ENCODE measurements at places on chromosomes 5 and 9.

DNA sequence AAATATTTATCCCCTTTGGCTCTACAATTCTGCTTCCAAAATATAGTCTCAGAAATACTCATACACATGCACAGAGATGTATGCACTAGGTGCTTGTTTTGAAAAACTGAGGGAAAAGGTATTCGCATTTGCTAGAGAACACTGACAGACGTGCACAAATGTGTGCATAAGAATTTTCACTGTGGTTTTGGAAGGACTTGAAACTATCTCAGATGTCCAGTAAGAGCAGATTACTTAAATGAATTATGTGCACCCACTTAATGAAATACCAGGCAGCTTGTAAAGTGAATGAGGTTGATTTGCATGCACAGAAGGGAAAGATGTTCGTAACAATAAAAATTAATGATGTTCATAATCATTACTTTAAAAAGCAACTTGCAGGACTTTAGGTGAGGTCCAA is 48.4 kb downstream of the SEC61B start:
- no peak for DNase-seq

DNA sequence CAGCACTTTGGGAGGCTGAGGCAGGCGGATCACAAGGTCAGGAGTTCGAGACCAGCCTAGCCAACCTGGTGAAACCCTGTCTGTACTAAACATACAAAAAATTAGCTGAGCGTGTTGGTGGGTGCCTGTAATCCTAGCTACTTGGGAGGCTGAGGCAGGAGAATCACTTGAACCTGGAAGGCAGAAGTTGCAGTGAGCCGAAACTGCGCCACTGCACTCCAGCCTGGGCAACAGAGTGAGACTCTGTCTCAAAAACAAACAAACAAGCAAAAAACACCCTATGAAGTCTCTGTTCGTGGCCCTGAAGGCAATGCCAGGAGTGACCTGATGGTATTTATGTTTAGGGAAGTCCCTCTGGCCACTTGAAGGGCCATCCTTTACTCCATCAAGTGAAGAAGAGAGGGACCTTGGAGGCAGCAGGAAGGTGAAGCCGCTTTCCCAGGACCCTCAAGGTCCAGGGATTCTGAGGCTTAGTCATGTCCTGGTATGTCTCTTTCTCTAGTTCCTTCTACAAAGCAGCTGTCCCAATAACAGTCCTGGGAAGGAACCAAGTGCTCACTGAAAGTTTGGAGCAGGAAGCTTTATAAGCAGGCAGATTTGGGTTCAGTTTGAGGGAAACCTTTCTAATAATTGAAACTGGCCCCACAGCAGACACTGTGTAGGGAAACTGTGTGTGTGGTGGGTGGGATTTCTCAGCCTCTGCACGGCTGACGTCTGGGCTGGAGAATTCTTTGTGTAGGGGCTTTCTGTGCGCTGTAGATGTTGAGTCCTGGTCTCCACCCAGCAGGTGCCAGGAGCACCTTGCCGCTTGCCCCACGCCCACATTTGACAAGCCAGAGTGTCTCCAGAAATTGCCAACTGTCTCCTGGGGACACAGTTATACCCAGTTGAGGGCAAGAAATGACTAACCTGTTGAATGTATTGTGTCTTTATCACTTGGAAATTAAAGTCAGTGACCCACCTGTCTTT is 12.5 kb downstream of the PHF2 start:
- DNase-seq: no peak

GRCh38 chr9:33148367-33149014 is 18.6 kb downstream of the B4GALT1 start:
- no peak for DNase-seq

GRCh38 chr5:95907740-95908706 is 53.6 kb downstream of the ELL2 start:
- no peak for DNase-seq

- no peak for DNase-seq
Observed at GRCh38 chr5:95327211-95327610, 42.3 kb upstream of the MCTP1 start.

DNA sequence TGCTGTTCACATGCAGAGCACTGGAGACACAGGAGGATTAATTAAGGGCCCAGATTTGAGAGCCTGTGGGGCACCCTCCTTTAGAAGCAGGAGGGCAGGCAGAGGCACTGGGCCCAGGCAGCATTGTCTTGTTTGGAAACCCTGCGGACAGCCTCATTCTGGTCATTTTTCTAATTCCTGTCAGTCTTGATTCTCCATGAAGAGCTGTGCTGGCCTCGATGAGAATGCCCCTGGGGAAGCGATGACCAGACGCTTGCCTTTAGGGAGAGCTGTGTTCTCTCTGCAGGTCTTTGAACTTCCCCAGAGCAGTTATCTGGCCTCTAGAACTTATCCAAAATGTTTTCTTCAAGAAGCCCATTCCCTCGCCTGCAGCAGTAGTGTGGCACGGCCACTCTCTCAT is 117.8 kb upstream of the PTCH1 start:
- no peak for DNase-seq

DNA sequence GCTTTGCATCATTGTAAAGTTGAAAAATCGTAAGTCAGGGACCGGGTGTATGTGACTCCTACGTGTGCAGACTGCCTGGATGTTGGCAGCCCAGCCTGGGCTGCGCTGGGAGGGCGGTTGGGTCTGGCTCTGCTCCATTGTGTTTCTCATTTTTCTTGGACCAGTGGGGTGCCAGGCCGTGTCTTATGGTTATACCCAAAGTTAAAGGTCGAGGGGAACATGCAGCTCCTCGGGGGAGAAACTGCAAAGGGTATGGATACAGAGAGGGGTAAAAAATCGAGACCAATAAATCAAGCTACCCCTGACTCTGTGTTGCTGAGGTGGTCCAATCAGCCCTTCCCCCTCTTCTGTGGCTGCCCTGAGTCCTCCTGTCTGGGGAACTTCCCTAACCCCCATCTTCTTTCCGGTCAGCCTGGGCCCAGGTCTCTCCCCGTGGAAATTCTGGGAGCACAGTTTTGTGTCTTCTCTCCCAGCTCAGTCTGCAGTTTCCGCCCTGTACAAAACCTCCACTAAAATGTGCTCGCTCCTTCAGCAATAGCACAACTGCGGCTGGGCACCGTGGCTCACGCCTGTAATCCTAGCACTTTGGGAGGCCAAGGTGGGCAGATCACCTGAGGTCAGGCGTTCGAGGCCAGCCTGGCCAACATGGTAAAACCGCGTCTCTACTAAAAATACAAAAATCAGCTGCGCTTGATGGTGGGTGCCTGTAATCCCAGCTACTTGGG is 34.1 kb upstream of the UNC5A start:
- no peak for DNase-seq

DNA sequence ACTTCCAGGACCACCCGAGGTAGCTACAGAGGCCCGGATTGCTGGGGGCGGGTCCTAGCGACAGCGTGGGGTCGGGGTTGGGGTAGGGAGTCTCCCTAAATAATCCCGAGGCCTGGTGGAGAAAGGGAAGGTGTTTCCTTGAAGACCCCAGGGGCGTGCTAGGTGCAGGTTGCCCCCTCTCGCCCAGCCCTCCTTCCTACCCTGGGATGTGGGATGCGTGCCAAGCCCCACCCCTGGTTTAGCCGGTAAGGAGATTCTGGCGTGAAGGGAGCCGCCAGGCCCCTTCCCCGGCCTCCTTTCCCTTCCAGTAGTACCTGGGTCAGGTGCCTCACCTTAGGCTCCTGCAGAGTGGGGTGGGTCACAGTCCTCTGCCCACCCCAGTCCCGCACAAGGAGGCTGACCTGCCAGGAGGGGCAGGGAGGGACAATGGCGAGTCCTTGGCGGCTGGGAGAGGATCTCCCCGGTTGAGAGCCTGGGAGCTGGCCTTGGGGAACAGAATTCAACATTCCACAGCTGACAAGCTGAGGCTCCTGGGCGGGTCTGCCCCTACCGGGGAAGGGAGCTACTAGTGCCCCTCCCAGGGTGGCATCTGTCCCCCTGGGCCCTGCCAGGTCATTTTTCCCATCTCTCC is 674 bp downstream of the TSPAN17 start:
- DNase-seq: no peak

DNA sequence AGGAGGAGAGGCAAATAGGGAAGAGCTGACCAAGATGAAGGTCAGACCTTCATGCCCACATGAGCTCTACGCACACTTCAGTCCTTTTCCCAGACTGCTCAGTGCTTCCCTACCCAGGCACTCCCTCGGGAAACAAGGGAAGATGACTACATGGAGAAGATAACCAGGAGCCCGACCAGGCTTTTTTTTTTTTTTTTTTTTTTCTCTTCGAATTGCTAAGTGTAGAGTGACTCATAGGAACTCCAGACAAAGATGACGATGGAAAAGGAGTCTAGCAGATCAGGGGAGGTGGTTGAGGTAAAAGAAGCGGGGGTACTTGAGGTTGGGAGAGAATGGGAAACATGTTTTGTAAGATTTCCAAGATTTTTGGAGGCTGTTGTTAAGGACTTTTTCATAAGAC is 526.1 kb downstream of the BNC2 start:
- no peak for DNase-seq

- no peak for DNase-seq
Observed at GRCh38 chr5:132770476-132771159, 6.4 kb downstream of the SEPTIN8 start.

DNA sequence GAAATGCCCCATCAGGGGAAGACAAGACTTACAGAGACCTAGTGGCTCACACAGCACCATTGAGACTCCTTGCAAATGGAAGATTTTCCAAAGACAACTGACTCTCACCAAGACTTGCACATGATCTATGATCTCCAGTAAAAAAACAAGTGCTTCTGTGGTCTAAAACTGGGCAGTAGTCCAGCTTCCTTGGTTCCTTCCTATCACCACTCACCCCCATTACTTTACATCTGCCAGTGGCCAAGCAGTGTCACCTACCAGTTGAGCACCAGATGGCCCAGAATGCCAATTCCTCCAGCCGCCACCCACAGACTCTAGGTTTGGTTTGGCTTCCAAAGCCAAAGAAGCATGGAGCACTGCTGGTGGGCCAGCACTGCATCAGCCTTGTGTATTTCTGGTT is 47.7 kb downstream of the SH3TC2 start:
- no peak for DNase-seq

- no peak for DNase-seq
Observed at GRCh38 chr9:135038331-135038730, 49.1 kb upstream of the OLFM1 start.

- DNase-seq: no peak
Observed at GRCh38 chr5:82259172-82259800, 18.9 kb downstream of the RPS23 start.

DNA sequence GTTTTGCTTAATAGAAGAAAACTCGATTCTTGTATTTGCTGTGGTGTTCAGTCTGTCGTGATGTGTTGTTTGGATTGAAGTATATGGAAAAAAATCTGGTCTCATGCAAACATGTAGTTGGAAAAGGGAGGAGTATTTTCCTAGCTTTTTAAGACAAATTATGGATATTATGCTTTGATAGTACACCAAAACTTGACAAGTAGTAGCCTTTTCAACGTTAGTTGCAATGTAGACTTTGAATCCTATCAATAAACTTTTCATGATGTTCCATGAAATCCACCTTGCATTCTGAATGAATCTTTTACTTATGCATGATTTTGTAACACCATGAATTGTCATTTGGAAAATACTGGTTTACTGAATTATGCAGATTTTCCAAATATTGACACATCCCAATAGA is 64.2 kb downstream of the LHX2 start:
- DNase-seq: no peak

DNA sequence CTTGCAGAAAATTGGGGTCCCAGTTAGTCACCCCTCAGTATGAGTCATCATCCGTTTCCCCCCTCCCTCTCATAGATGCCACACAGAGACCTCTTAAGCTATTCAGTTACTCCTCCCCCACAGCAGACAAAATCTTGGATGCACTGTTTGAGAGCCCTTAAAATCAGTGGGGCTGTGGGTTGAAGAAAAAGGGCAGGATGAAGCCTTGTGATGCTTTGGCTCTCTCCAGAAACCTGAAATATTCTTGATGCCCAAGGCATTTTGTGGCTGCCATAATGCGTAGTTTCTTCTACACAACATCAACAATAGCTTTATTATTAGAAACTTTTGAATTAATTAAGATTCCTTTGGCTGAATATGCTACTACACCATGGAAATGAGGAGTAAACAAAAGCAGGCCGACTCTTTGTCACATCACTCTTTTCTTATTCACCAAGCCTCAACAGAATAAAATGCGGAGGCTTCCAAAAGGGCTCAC is 133.8 kb downstream of the MRPS30 start:
- DNase-seq: no peak

DNA sequence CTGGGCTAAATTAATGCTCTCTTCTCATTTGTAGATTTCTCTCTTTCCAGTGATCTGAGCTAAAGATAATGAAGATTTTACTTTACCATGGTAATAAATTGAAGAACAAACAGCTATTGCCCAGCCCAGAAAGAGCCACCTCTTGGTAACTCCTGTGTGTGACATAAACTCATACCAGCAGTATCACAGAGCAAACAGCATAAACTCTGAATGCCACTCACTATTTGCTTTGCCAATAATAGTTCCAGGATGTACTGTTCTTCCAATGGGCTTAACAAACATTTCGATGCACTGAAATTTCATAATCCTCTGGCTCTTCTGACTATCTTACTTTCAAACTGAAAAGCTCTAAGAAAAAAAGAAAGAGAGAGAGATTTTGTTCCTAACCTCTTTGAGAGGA is 69.8 kb upstream of the RASEF start:
- no peak for DNase-seq

DNA sequence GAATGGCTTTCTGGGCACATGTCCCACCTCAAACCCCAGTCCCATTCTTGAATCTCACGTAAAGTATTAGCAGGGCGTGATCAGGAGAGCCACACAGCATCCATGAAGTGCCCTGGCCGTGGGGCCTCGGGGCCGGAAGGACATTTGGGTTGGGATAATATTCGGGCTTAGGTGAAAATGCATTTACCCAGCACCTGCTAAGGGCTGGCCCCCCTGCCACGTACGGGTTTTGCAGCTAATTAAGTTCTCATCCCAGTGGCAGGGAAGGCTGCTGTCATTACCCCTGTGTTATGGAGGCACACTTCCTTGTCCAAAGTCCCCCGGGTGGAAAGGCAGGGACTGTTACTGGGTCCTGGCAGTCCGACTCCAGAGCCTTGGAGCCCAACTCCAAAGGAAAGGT is 29.0 kb downstream of the ROPN1L start:
- DNase-seq: no peak

- no peak for DNase-seq
Observed at GRCh38 chr5:75603371-75603770, 7.9 kb upstream of the ANKDD1B start.

- no peak for DNase-seq
Observed at GRCh38 chr5:42923710-42924109, 112.0 kb upstream of the SELENOP start.
